ENCODE measurements at places on chromosomes 3 and 15.

- peak; percentile 64 for DNase-seq
Observed at GRCh38 chr3:61181874-61182273, 69.4 kb downstream of the FHIT start.

GRCh38 chr3:197234947-197235914, 63.2 kb downstream of the DLG1 start:
- no peak for DNase-seq

GRCh38 chr3:57085211-57085610, 24.7 kb downstream of the SPATA12 start:
- DNase-seq: no peak

DNA sequence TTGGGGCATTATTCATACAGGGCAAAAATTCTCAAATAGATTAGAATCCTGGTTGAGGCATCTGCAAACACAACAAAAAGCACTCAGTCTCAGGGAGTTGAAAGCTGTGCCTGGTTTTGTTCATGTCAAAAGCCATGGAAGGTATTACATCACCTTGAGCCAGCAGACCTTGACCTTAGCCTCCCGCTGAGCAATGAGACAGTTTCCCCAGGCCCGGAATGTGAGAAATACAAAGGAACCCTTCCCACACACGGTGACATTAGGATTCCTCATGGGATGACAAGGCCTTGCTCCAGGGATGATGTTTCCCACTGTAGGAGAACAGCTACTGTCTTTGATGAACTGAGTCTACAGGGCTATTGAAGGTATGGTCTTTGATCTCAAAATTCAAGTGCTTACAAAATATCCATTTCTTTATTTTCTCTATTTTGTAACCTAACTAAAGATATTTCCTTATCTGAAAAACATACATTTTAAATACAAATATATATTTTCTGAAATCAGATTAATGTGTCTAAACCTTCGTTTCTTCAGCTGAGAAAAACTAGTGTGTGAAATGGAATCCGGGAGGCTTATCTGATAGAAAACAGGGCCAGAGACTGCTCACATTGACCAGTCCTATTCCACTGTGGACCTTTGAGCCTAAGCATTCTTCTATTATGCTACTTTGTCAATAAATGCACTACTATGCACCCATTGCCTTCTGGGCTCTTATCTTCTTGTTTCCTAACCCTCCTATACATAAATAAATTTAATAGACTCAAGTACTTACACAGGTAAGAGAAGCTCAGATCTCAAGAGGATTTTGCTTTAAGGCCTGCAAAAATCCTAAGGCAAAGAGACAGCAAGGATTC, 298.2 kb downstream of the KBTBD8 start:
- no peak for DNase-seq

DNA sequence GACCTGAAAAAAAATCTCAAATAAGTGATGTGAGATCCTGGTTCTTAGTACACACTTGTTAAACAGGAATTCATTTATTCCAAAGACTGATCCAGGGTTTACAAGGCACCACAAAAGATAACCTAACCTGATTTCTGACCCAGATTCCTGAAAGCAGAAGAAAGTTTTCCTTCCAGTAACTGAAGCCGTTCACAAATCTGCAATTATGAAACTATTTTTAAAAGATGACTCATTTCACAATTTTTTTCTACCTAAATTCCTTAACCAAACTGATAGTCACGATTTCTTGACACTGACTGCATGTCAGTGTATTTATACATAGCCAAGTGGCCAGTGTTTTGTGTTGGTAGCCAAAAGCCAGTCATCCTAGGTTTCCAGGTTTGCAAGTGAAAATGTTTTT, 17.1 kb downstream of the SLC9A9 start:
- DNase-seq: peak; percentile 63

DNA sequence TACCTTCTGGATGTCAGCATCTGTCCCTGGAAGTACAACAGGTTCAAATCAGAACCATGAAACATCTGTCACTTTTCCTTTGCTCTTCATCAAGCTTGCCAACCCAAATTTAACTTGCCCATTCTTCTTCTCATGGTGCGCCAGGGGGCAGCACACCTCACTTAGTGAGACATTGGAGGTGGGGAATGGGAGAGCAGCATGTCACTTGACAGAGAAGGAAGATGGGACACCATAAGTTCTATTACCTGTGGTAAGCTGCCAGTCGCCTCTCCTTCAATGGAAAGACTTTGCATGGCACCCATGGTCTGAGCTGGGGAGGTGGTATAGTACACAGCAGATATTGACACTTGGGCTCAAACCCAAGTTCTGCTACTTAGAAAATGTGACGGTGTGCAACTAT, 2.9 kb downstream of the SCN5A start:
- no peak for DNase-seq

- no peak for DNase-seq
Observed at GRCh38 chr3:152516216-152516615, 247.5 kb downstream of the MBNL1 start.

- no peak for DNase-seq
Observed at GRCh38 chr3:190849607-190850006, 12.9 kb downstream of the GMNC start.

GRCh38 chr3:28936154-28936553, 344.7 kb upstream of the RBMS3 start:
- no peak for DNase-seq

DNA sequence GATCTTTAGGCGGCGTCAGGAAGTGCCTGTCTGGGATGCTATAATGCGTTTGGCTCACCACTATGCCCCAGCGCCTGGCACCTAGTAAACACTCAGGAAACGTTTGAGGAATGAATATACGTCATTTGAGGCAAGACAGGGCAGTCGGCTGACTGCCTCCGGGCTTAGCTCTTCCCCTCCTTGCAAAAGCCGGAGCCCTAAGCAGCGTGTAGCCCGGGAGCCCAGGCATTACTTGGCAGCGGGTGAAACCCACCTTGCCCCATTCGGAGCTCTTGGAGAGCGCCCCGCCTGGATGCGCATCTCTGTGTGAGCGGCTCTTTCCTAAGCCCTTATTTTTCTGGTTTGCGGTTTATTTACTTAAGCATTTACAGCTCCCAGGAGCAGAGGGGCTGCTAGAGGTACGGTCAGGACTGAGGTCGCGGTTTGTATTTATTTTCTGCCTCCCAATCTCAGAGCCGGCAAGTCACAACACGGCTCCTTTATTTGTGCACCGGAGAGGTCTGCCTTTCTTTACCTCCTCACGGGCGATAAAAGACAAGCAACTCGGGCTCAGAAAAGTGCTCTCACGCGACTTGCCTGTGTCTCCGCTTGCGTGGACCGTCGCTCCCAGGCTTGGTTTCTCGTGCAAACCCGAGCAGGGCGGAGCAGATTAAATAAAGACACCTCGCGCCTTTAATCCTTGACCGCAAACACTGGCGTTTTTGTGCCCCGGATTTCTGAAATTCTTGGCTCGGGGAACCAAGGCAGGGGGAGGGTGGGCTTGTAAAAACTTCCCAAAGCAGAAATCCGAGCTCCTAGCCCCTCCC, 737 bp upstream of the ITPR1 start:
- DNase-seq: peak; percentile 56

GRCh38 chr15:86959254-86959653, 879.6 kb downstream of the AGBL1 start:
- DNase-seq: no peak

GRCh38 chr3:130935761-130936492, 42.0 kb downstream of the ATP2C1 start:
- no peak for DNase-seq

DNA sequence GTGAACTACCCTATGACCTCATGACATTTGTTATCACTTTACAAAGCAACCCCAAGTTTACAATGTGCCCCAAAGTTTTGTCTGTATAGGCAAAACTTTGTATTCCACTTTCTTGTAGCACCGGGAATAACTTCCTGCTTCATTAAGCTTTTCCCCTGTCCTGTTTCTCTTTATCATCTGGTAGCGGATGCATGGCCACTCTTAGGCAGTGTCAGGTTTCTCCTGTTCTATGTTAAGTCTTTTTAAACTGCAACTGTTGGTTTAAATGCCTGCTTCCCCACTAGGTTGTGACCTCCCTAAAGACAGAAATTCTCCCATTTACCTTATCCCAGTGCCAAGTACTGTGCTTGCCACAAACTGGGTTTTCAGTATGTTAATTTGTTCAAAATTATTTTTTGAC, 433.6 kb upstream of the DPH6 start:
- no peak for DNase-seq

DNA sequence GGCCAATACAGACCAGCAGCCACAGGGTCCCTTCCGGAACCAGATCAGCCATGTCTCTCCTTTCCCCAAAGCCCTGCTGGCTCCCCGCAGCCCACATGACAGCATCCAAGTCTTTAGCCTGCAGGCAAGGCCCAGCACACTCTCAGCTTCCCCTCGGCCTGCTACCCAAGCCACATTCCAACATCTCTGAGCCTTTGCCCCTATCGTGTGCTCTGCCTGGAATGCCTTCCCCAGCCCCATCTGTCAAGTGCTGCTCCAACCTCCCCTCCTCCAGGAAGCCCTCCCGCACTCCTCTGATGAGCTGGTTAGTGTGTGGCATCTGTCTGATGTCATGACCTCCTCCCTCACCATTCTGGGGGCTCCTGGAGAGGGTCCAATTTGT, 8.5 kb downstream of the PLXND1 start:
- DNase-seq: no peak

GRCh38 chr3:24088782-24089181, 143.7 kb downstream of the NR1D2 start:
- no peak for DNase-seq

DNA sequence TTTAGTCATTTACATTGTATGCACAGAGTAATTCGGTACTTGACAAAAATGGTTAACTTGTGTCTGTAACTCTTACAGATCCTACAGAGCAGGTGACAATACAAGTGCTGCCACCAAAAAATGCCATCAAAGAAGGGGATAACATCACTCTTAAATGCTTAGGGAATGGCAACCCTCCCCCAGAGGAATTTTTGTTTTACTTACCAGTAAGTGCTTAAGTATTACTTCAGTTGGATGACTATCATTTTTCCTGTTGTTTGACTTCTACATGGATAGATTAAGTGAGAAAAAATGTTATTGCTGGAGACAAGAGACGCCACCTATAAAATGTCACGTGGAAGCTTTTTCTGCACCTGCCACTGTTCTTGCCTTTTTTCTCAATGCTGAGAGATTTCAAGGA, 173.2 kb downstream of the ALCAM start:
- DNase-seq: no peak

GRCh38 chr3:63240381-63240902, 37.7 kb upstream of the SYNPR start:
- no peak for DNase-seq

GRCh38 chr3:193744048-193744821, 151.2 kb downstream of the OPA1 start:
- DNase-seq: no peak

- DNase-seq: no peak
Observed at GRCh38 chr3:190595807-190596206, 81.9 kb downstream of the IL1RAP start.

GRCh38 chr15:66138096-66138783, 115.3 kb downstream of the MEGF11 start:
- DNase-seq: no peak

GRCh38 chr3:42263354-42264346, 2.3 kb downstream of the CCK start:
- DNase-seq: peak; percentile 35

- DNase-seq: peak; percentile 37
Observed at GRCh38 chr15:61063875-61064320, 165.2 kb downstream of the RORA start.

GRCh38 chr3:23671851-23672589, 133.7 kb upstream of the UBE2E1 start:
- peak; percentile 89 for DNase-seq

DNA sequence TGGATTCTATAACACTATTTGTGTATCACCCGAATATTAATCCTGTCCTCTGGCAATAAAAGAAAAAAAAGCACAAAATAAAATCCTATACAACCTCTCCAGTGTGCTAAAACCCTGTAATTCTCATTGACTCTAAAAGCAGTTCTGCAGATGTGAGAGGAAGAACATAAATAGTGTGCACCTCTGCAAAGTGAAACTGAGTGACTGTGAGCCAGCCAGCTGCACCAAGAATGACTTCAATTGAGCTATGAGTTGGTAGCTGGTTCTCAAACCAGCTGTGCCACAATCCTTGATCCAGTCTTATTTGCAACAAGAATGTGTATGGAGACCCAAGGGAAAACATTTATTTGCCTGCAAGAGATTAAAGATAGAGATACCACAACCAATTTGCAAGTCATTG, 31.2 kb upstream of the COL8A1 start:
- no peak for DNase-seq

GRCh38 chr3:108334701-108335100, 38.4 kb downstream of the HHLA2 start:
- no peak for DNase-seq

DNA sequence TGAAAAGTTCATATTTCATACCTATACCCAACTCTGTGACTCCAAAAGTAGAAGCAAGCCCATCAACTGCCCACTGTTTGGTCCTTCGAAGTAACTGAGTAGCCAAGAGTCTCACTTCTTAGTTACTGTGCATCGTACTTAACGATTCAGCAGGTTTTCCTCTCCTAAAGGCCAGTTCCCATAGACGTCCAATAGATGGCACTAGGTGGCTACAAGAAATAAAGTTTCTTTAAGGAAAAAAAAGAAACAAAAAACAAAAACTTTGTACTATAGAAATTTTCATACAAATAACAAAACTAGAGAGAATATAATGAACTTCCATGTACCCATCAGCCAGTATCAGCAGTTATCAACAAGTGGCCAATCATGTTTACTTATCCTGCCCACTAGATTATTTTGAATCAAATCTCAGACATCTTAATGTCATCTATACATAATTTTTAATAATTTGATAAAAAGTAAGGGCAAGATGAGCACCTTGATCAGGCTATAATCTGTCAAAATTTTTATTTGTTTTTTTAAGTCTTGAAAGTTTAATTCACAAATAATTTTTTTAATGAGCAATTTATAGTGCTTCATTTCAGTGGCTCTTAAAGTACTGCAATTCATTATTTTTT, 63.8 kb upstream of the ACP3 start:
- peak; percentile 56 for DNase-seq

DNA sequence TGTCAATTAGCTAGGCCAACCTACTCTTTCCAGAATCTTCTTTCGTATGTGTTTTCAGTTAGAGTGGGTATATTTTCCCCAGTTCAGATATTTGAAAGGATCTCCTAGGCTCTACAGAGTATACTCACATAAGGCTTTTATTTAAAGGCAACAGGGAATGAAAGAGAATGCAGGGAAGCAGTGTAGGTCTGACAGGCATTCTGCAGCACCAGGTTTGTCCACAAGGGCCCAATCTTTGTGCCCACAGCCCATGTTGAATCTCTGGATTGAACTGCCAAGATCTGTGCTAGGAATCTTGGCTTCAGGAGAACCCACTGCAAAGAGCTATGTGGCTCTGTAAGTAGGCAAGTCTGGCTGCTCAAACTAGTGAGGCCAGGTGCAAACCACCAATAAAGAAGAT, 24.2 kb upstream of the GALNT15 start:
- DNase-seq: no peak

- DNase-seq: no peak
Observed at GRCh38 chr15:89391685-89392257, 57.1 kb upstream of the POLG start.

- DNase-seq: no peak
Observed at GRCh38 chr3:108088146-108088545, 2.7 kb downstream of the CD47 start.

GRCh38 chr3:44419923-44420650, 57.4 kb downstream of the ZNF445 start:
- peak; percentile 14 for DNase-seq

- DNase-seq: peak; percentile 46
Observed at GRCh38 chr3:156536524-156537316, 18.2 kb downstream of the SSR3 start.

- no peak for DNase-seq
Observed at GRCh38 chr3:60064210-60065178, 1014.7 kb upstream of the CFAP20DC start.

Data from PC-9 (cell line).